Stimulated activated CD4-positive, alpha-beta T cell treated with anti-CD3 and anti-CD28 coated beads, Interleukin-4, amount 100 ng/mL, for 24 hours (primary cell): ENCODE measurements at places on chromosomes 3 and 15.
A peak's percentile ranks its signal among the peaks of the same experiment; 100 is the strongest.

DNA sequence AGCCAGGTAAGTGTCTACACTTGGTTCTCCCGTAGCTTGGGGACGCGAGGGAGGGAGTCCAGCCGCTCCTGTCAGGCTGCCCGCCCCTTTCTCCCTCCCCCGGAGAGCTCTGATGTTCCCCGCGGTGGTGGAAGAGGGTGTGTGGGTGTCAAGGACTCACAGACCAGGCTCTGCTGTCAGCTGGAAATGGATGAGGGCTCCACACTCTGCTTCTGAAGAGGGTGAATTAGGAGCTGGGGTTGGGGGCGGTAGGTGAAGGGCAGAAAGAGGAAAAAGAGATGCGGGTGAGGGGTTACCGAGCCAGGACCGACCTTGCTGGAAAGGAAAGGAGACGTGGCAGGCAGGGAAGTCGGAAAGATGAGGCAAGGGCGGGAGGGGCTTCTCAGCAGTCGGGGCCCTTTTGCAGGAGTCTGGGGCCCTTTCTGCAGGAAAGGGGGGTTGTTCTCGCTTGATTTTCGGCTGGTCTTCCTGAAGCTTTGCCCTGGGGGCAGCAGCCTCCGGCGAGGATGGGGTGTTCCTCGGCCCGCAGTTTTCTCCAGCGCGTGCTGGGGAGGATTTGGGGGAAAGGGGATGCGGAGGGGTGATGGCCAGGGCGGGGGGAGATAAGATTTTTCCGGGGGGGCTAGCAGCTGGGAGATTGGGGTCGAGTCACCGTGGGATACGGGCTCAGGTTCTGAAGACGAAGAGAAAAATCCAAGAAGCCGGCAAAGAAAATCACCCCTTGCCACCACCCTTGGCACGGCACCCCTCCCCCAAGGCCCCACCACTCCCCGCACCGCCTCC lies 602 bp upstream of the BAHD1 start:
- peak; percentile 44 for DNase-seq

GRCh38 chr3:167798443-167798842 lies 62.9 kb downstream of the SERPINI1 start:
- no peak for DNase-seq

DNA sequence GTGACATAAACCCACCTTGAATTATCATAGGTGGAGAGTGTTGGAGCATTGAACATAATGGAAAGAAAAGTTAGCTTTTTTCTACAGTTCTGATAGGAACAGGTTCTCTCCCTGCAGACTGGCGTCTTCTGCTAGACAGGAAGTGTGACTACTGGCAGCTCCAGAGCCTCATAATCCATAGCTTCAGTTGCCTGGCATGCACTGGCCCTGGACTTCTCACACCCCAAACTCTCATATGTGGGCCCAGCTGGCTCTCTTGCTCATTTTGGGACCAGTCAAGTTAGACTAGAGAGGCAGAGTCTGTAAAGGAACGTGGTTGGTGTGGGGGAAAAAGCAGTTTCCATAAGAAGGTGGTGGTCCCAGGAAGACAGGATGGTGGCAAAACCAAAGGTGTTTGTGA lies 180.1 kb downstream of the VGLL4 start:
- no peak for DNase-seq

- DNase-seq, result no peak
These were observed 4.7 kb downstream of the PIK3CB start for GRCh38 chr3:138829886-138830510.

DNA sequence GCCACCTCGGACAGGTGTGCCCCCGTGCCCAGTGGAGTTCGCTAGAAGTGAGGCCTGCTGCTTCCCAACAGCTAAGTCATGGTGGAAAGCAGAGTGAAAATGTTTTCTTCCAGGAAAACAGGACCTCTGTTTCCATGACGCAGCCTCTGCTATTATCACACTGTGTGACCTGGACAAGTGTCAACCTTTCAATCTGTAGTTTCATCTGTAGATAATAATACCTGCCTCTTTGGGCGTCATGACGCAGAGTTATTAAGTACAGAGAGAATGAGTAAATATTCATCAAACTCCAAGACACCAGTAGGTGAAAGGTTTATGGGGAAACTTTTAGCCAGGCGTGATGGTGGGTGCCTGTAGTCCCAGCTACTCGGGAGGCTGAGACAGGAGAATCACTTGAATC lies 62.3 kb downstream of the TMEM44 start:
- DNase-seq, result no peak

DNA sequence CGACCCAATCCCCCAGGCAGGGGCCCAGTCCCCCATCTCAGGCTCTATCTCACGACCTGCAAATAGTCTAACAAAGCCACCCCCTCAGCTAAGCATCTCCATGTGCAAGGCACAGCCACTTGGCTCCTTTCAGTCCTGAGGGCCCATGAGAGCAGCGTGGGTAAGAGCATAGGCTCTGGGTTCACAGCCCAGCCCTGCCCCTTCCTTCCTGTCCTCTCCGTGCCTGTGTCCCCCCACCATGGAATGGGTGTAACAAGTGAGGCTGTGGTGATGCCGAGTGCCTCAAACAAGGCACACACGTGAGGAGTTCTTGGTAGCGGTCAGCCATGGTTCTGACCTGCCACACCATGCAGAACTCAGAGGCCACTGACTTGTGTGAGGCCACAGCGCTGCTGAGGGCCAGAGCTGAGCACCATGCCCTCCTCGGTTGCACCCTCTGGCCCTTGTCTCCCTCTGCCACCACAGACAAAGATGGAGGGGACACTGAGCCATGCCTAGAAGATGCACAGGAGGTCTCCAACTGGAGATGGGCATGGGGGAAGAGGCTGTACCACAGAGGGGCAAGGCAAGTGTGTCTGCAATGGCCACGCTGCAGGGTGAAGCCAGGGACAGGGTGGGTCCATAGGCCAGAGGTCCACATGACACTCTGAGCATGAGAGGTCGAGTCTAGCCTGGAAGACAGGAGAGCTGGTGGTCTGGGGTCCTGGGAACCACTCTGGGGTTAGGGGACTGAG lies 10.0 kb downstream of the TPRA1 start:
- no peak for DNase-seq

- no peak for DNase-seq
These were observed 1.7 kb upstream of the GPR87 start for GRCh38 chr3:151318313-151318712.

- no peak for DNase-seq
These were observed 41.1 kb downstream of the MFSD1 start for GRCh38 chr3:158842976-158843375.

- DNase-seq, result no peak
These were observed 17.8 kb downstream of the PLXNA1 start for GRCh38 chr3:127000761-127001160.

- DNase-seq, result no peak
These were observed 189.0 kb upstream of the MCTP2 start for GRCh38 chr15:94042180-94042928.

GRCh38 chr15:99967841-99968371 lies 234.7 kb upstream of the LYSMD4 start:
- DNase-seq, result no peak

GRCh38 chr3:158961911-158962310 lies 160.1 kb downstream of the MFSD1 start:
- no peak for DNase-seq

DNA sequence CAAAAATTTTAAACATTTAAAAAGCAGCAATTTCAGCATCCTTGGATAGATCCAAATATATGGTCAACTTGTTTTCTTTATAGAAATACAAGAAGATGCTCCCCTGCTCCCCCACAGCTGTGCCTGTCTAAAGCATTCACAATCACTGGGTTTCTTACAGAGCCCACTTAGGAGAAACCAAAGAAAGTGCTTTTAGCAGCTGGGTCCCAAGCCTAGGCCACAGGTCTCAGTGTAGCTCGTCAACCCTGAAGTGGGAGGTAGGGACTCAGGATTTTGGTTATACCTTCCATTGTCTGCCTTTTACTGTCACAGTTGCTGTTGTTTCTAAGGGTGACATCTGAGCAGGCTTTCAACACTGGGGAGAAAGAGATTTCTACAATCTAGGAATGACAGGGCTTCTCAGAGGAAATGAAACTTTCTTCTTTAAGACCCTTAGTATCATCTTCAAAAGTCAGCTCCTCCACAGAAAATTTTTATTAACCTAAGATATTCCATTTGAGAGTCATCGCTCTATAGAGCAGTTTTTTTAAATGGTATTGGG lies 199.3 kb upstream of the CMC1 start:
- DNase-seq, result no peak

- DNase-seq, result no peak
These were observed 24.0 kb upstream of the SPTBN5 start for GRCh38 chr15:41917767-41918430.

DNA sequence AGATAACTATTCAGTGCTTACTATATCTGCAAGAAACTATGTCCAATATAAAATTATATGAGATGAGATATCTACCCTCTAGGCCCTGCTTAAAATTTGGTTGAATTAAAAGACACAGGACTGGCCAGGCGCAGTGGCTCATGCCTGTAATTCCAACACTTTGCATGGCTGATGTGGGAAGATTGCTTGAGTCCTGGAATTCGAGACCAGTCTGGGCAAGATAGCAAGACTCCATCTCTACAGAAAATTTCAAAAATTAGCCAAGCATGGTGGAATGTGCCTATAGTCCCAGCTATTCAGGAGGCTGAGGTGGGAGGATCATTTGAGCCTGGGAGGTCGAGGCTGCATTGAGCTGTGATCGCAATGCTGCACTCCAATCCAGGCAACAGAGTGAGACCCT lies 303.7 kb upstream of the UBE2E2 start:
- no peak for DNase-seq

DNA sequence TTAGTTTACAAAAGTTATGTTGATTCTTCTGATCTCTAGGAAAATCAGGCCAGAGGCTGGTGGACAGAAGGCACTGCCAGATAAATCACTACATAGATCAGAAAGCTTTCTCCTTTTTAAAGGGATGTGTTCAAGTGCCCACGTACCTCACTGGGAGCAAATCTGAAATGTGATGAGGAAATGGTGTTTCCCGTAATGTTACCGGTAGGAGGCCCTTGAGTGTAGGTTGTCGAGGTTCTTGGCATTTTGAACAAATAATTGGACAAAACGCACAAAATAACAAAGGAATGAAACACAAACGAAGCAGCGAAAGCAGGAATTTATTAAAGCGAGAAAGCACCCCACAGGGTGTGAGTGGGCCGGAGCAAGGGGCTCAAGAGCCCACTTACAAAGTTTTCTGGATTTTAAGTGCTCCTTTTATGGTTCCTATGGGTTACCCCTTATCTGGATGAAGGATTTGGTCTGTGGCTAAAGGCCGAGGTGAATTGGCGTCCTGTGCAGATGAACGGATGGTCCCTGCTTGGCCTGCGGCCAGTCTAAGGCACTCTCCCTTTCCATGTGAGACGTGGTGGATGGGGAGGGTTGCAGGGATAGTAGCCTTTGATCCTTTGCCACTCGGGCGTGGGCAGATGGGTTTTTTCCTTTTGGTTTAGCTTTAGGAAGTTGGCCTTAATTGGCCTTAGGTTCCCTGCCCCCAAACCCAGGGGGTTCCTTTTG lies 1.0 kb downstream of the SNX1 start:
- no peak for DNase-seq

DNA sequence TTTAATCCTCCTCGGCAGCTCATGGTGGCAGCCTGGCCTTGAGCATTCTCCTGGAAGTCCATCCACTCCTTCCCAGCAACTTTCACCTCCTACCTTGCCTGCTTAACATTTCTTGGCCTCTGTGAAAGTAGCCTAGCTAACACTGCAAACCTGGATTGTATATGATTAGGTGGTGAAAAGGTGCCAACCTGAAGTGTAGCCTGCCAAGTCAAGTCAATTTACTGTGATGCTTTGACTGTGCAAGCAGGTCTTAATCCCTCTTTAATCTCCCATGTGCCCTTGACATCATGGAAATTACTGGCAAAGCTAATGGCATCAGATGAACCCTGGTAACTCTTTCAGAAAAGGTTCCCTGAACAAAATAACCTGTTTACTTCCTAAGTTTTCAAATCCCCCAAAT lies 169.7 kb upstream of the NR2F2 start:
- DNase-seq, result no peak
